ENCODE measurements at places on chromosomes 6 and 20.

- peak; percentile 14 for DNase-seq
Observed at GRCh38 chr6:36757206-36757605, 59.6 kb downstream of the RAB44 start.

DNA sequence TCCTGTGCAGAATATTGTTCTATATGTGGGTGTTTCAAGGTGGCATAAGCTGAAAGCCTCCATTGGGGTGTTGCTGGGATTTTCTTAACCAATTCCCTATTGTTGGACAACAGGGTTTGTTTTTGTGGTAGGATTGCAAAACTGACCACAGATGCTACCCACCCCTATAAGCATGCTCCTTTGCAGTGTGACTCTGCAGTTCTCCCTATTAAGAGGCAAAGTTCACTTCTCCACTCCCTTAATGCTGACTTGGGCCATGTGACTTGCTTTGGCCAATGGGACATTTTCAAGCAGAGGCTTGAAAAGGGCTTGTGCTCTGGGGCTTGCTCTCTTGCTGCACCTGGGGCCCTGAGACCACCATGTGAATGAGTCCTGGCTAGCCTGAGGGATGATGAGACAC is 8.5 kb upstream of the ANGPT4 start:
- DNase-seq, result no peak

GRCh38 chr6:34018026-34018425 is 127.9 kb downstream of the GRM4 start:
- no peak for DNase-seq

- DNase-seq, result no peak
Observed at GRCh38 chr6:35735452-35735851, 1.4 kb upstream of the ARMC12 start.

GRCh38 chr6:29651413-29652197 is 5.3 kb upstream of the MOG start:
- DNase-seq, result no peak

GRCh38 chr6:38068854-38069590 is 249.5 kb downstream of the ZFAND3 start:
- no peak for DNase-seq

- no peak for DNase-seq
Observed at GRCh38 chr20:57384953-57385761, 6.0 kb upstream of the RBM38 start.

DNA sequence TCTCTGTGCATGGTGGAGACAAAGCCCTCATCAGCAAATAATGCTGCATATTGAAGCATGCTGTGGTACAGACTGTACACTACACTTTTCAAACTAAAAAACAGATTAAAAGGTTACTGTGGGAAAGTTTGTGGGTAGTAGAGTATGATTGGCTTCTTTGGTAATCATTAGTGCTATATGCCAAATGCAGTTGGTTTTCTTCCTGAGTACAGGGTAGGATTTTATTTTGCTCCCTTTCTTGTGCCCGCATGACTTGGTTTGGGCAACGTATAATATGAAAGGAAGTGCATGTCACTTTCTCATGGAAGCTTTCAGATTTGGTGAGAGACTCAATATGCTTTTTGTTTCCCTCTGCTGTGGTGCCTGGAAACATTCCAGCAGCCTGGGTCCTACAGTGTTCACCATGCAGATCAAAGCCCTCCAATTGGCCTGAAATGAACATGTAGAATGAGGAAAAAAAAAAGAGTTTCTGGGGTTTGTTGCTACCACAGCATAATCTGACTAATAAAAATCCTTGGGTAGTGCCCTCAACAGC is 270.7 kb upstream of the ADGRB3 start:
- DNase-seq, result no peak

GRCh38 chr6:25971187-25971821 is 8.7 kb downstream of the TRIM38 start:
- DNase-seq, result no peak

DNA sequence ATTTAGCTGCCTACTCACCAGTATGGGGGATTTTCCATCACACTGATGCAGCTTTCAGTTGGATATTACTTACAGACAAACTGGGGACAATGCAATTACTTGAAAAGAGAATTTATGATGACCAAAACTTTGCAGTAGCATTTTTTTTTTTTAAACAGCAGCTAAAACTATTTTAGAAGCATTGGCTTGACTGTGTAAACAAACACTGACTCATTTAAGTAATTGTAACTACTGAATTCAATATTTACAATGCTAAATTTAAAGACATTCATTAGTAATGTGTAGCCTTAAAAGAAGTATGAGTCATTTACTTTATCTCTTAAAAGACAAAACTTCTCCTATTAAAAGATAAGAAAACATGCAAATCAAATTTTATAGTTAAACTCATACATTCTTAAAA is 295.9 kb upstream of the FERMT1 start:
- DNase-seq, result no peak

GRCh38 chr6:78523622-78524021 is 343.7 kb upstream of the IRAK1BP1 start:
- no peak for DNase-seq

DNA sequence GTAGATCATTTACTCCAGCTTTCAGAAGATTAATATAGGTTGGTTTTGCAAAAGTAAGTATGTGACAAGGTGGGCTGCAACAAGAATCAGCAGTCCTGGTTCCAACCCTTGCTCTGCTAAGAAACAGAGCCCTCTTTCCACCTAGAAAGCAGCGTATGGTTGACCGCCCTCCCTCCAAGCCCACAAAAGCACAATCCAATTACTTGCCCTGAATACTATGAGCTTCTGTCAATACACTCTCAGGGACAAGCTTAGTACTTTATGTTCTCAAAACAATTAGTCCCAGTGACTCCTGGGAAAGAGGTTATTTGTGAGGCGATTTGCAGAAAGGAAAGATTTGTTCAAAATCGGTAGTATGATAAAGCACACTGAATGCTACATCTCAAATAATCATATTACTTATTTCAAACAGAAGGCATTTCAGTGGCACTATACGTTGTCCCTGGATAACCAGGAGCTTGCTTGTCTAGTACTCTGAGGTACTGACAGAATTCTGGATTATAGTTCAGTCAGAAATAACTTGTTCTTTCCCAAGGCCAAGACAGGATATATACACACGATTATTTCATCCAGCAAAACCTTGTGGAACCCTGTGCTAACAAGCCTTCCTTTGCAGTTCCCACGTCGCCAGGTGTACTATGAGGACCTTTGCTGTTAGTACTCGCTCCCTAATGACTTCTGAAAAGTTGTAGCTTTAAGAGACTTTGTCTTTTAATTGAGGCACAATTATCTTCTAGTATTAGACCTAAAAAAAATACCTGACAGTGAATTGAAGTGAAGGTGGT is 96.9 kb upstream of the ADTRP start:
- DNase-seq, result no peak

DNA sequence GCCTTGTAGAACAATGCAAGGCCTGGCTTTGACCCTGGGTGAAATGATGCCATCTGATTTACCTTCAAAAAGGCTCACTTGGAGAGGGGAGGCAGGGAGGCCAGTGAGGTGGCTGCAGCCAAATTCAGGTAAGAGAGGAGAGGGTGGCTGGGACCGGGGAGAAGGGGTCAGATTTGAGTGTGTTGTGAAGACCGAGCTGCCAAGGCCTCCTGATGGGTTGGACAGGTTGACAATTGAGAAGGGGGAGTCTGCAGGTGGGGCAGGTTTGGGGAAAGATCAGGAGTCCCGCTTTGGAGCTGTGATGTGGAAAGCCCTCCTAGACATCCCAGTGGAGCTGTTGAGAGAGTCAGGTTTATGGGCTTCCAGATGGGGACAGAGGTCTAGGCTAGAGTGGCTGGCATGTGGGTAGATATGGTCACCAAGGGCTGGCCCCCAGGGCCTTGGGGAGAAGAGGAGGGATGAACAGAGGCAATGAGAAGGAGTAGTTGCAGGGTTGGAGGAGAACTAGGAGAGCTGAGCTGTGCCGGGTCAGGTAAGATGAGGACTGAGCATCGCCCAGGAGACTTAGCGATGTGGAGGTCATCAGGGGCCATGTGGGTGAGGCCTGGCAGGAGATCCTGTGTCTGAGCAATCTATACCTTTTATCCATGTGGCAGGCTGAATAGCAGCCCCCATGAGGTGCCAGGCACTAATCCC is 70.5 kb upstream of the TOX2 start:
- DNase-seq, result no peak

DNA sequence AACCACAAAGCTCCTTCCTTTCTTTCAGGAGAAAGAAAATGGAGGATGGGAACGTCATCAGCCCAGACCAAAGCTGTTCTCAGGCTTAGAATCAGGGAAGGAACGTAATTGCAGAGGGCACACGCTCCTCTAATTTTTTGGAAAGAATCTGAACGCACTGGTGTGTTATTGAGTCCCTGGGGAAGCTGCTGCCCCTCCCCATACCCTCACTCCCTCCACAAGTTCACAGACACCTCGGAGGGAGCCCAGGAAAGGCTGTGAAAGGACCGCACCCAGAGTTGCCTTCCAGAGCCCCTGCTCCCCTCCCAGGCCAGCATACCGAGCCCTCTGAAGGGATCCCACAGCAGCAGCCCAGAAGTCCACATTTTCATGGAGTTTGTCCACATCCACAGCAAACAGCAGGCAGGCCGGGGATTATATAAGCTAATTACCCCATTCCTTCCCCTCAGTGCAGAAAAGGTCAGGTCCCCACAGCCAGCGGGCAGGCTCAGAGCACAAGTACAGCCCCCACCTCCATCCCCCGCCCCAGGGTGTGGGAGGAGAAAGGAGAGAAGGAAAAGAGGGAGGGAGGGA is 53.7 kb downstream of the ANKRD60 start:
- no peak for DNase-seq

DNA sequence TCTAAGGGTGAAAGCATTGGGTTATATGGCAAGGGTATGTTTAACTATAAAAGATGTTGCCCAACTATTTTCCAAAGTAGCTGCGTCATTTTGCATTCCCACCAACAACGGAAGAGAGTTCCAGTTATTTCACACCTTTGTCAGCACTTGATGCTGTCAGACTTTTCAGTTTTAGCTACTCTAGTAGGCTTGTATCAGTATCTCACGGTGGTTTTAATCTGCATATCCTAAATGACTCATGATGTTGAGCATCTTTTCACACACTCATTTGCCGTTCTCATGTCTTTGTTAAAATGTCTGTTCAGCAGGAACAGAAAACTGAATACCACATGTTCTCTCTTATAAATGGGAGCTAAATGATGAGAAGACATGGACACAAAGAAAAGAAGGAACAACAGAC is 122.3 kb downstream of the RNASET2 start:
- no peak for DNase-seq

DNA sequence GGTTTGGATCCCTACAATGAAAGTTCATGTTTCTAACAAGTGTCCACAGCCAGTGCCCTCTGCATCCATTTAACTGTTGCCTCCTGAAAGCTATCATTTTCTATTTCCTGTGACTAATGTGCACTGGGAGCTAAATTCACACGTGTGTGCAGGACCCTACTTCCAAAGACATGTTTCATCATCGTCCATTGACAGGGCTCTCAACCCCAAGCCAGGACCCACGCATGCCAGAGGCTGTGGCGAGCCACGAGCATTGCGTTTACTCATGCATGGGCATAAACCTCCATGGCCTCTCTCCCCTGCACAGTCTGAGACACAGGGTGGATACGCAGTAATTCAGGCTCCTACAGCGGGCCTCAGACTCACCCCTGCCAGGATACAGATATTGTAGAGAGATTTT is 153.2 kb downstream of the MAFB start:
- DNase-seq, result no peak

GRCh38 chr6:4349323-4349722 is 213.9 kb upstream of the ECI2 start:
- no peak for DNase-seq

- no peak for DNase-seq
Observed at GRCh38 chr20:49647550-49647949, 66.1 kb downstream of the B4GALT5 start.

GRCh38 chr6:68761985-68762384 is 126.9 kb downstream of the ADGRB3 start:
- no peak for DNase-seq

- DNase-seq, result no peak
Observed at GRCh38 chr6:112680091-112680490, 333.0 kb downstream of the RFPL4B start.

GRCh38 chr6:148328876-148329555 is 13.6 kb upstream of the SASH1 start:
- DNase-seq, result no peak

DNA sequence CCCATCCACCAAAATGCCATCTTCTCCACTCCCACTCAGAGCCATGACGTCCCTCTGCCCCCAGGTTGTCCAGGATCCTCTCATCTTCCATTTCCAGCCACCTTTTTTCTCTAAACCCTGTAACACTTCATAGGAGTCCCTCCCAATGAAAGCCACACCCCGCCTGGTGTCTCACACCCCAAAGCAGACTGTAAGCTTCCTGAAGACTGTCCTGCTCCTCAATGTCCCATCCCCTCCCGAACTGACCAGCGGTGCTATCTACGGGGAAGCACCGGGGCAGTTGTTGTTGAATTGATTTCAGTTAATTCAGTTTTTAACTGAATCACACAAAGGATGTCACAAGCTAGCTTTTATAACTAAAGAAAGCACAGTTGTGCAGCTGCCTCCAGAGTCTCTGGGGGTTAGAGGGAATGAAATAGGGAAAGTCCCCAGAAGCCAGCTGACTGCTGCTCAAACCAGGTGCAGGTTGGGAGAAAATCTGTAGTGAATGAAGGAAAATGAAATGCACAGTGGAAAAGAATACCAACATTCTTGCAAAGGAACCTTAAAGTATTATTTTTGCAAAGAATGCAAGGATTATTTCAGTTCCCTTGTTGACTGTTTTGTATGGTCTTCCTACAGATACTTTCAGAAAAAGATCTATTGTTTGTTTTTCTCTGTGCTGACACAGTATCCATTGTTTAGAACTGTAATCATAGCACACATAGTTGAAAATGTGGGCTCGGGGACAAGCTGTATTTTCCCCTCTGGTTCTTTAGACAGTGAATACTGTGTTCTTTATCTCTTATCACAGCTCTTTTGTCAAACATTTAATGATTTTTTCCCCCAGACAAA is 222.6 kb upstream of the QKI start:
- DNase-seq, result no peak

DNA sequence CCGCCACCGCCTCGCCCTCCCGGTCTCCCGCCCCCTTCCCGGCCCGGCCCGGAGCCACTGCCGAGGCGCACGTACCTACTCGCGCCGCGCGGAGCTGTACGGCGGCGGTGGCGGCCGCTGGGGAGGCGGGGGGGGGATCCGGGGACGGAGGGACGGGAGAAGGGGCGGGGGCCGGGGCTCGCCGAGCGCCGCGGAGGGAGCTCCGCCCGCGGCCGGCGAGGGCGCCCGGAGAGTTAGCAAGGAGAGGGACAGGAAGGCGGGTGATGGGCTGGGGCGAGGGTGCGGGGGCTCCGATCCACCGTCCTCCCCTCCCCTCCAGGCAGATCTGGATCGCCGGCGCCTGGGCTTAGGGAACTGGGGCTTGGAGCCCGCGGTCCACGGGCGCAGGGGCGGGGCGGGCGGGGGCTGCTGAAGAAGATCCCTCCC is 548 bp upstream of the TMEM74B start:
- no peak for DNase-seq

DNA sequence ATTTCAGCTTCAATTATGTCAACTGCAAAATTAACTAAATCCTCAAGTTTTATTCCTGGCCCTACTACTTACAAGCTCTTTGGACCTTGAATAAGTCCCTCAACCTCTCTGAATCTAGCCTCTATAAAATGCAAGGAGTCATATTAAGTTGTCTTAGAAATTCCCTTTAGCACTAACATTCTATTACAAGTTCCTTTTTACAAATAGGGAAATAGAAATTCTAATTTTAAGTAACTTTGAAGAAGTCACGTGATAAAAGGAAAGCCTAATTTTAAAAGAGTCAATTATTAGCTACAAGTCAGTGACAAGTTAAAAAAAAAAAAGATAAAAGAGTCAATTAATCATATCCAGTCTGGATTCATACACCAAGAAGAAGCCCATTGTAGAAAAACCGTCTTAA is 24.6 kb upstream of the GTF3C6 start:
- no peak for DNase-seq

Measured in activated T-helper 1 cell treated with anti-CD3 and anti-CD28 coated beads, Interleukin-12 subunit alpha, Interleukin-12 subunit beta, Interleukin-2, Interleukin-4 antibody, amounts not matched to agents 30 ng/mL and 10 ng/mL and 1 ng/mL, durations not matched to agents 14 hours and 24 hours and 36 hours (primary cell).